ENCODE measurements at places on chromosomes 6 and 20. TPM values are rescaled to one million over a fixed set of nuclear protein-coding genes. Genes with fewer than 3 reads are reported as not detected.
A peak's percentile ranks its signal among the peaks of the same experiment; 100 is the strongest.

DNA sequence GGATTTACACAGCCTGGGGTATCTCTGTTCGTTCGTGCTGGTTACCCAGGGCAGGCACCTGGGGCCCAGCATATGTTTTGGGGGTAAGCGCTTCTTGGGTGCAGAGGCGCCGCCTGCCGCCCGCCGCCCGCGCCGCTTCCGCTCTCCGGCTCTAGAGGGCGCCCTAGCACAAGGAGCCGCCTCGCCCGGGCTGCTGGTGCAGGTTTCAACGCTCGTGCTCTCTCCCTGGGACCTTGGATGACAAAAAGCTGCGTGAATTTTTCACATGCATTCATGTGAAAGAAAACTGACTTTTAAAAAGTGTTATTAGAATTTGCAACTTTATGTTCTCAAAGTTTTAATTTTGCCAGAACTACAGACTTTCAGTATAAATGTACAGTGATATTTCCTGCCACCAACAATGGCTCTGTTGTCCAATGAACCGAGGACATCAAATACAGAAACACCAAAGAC, 32.5 kb downstream of the PRR18 start:
- peaks cover 5% of the 10 kb centered on the region for H3K4me1 ChIP-seq
- no peaks in the 10 kb centered on the region for H3K36me3 ChIP-seq
- no peak overlapping the region for H3K27ac ChIP-seq
- H3K4me3 ChIP-seq, result no peak overlapping the region
- DNase-seq, result peak; percentile 84

DNA sequence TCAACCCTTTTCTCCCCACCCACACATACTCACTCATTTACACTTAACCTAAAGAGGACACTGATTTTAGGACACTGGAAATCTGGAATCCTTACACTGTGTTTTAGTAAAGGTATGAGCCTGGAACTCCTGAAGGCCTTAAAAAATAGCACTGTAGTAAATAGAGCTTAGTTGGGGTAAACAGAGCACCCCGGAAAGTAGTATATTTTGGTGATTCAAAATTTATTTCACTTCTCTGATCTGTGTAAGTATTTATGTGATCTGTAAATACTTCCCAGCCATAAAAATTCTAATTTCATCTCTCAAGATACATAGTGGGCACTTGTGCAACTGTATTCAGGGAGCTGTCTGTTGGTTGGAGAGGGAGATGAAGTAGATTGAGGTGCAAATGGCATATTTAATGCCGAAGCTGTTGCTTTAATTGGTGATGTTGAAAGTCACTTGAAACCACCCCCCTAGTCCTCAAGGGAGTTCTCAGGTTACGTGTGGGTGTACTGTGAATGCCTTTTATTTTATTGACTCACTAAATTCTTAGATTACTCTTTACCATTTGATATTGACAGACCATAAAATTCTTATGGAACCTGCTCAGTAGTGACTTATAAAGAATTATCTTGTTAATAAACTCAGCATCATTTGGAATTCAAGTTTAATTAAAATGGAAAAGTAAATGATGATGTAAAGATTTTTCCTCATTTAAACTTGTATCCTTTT, 154.9 kb downstream of the SOX4 start:
- H3K27me3 ChIP-seq, result no peaks in the 10 kb centered on the region
- H3K27ac ChIP-seq, result no peak overlapping the region
- H3K4me1 ChIP-seq, result no peaks in the 10 kb centered on the region
- no peak for DNase-seq
- no peaks in the 10 kb centered on the region for H3K36me3 ChIP-seq

ARFRP1 gene
- 54.6 TPM for total RNA-seq

GRCh38 chr6:21992178-21992967, 304.5 kb downstream of the PRL start:
- H3K27ac ChIP-seq, result no peak overlapping the region
- peaks cover 4% of the 10 kb centered on the region for H3K27me3 ChIP-seq
- no peaks in the 10 kb centered on the region for H3K4me1 ChIP-seq
- DNase-seq, result no peak

- DNase-seq, result no peak
- no peaks in the 10 kb centered on the region for H3K27me3 ChIP-seq
- H3K27ac ChIP-seq, result no peak overlapping the region
- no peak overlapping the region for H3K4me3 ChIP-seq
- peaks cover 11% of the 10 kb centered on the region for H3K36me3 ChIP-seq
These were observed 105.5 kb downstream of the ASCC3 start for GRCh38 chr6:100775667-100776066.

PTCRA gene
- not detected for total RNA-seq

GRCh38 chr6:79385333-79385732, 150.9 kb upstream of the HMGN3 start:
- H3K4me1 ChIP-seq, result no peaks in the 10 kb centered on the region
- no peak overlapping the region for H3K4me3 ChIP-seq
- H3K36me3 ChIP-seq, result no peaks in the 10 kb centered on the region
- no peak overlapping the region for H3K27ac ChIP-seq
- H3K27me3 ChIP-seq, result peaks cover 4% of the 10 kb centered on the region

- H3K27me3 ChIP-seq, result peaks cover 77% of the 10 kb centered on the region
- no peak overlapping the region for H3K4me3 ChIP-seq
- DNase-seq, result no peak
These were observed 37.6 kb downstream of the NCR2 start for GRCh38 chr6:41372832-41373626.

RBBP8NL gene
- not detected for total RNA-seq

DNA sequence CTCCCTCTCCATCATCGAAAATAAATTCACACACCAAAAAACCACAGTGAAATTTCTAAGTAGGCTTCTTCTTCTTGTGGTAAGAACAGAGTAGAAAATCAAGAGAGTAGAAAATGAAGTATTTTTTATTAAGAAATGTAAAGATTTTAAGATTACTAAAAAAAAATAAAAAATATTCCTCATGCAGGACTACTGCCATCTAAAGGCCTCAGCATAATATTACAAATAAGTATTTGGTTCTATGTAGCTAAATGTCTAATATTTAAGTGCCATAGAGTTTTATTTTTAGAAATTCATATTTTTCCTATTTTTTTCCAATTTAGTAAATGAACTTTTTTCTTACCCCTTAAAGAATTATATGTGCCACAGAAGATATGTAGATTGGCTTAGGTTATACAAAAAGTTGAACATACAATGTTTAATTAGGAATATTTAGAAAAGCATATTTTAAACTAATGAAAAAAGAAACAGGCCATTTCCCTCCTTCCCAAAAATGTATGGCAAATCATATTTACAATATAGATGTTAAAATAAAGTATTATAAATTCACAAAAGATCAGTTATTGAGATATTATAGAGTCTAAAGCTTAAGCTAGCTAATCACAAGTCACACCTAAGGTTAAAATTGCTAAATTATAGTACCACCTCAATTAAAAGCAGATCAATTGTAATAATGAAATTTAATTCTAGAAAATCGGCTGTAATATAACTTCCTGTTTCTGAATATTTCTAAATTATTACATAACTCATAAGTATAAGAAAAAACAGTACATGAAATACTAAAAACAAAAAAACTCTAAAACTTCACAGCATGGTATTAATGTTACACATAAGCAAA, 3.5 kb upstream of the NT5DC1 start:
- no peak for DNase-seq
- H3K27me3 ChIP-seq, result no peaks in the 10 kb centered on the region
- H3K4me3 ChIP-seq, result no peak overlapping the region
- no peak overlapping the region for H3K27ac ChIP-seq

DNA sequence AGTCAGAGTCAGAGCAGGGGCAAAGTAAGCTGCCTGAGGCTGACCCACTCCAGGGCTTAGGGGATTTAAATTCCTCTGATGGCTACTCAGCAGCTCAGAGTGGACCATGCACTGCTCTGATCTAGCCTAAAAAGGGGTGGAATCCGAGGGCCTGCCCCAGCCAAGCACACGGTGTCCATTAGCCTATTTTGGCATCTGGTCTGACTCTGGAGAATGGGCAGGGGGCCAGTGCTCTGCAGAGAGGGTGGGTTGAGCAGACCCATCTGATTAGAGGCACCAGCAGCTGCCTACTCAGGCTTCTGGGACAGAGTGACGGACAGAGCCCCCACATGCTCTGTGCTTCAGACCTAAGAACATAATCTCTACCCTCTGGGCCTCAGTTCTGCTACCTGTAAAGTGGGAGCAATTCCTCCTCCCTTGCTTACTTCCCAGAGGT, 25.9 kb upstream of the TGM2 start:
- DNase-seq, result no peak
- peaks cover 6% of the 10 kb centered on the region for H3K27me3 ChIP-seq
- H3K36me3 ChIP-seq, result no peaks in the 10 kb centered on the region

GRCh38 chr20:33703498-33704137, 16.5 kb downstream of the PXMP4 start:
- no peak overlapping the region for H3K27ac ChIP-seq
- H3K4me3 ChIP-seq, result no peak overlapping the region
- no peak for DNase-seq
- H3K4me1 ChIP-seq, result no peaks in the 10 kb centered on the region

DNA sequence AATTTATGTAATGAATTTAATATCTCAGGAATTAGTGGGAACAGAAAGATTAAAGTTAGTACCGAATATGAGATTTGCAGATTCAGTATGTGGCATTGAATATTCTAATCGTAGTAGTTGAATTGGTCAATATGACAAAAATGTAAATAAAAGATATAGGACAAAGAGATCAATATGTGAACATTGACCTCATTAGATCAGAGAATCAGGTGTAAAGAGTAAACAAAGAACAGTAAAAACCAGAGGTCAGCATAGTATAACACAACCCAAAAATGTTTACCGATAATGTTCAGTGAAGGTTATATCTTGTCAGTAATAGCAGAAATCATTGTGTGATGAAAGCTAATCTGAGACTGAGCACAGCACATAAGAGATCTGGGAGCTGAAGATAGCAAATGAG, 152.0 kb downstream of the FAM83B start:
- H3K4me3 ChIP-seq, result no peak overlapping the region
- no peak overlapping the region for H3K27ac ChIP-seq
- no peak for DNase-seq
- no peaks in the 10 kb centered on the region for H3K4me1 ChIP-seq
- H3K36me3 ChIP-seq, result no peaks in the 10 kb centered on the region

FAM209B gene
- 0.93 TPM for total RNA-seq

DNA sequence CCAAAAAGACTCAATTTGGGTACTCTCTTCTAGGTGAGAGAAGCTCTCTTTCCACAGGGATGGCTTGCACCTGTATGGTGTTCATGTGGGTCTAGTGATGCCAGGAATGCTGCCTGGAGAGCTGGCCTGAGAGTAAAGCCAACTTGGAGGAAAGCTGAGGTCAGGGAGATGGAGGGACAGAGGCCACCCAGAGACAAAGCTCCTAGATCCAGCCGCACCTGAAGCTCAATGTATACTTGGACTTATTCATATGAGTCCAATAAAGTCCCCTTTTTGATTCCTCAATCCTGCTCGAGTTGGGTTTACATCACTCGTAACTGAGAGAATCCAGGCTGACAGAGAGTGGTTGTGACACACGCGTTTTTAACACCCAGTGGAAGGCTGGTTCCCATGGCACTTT, 33.8 kb downstream of the SULF2 start:
- H3K27ac ChIP-seq, result no peak overlapping the region
- no peaks in the 10 kb centered on the region for H3K36me3 ChIP-seq
- DNase-seq, result no peak
- H3K4me1 ChIP-seq, result peaks cover 11% of the 10 kb centered on the region
- H3K4me3 ChIP-seq, result no peak overlapping the region

GRCh38 chr6:168211681-168212080, 107.9 kb downstream of the DACT2 start:
- H3K27me3 ChIP-seq, result no peaks in the 10 kb centered on the region
- no peaks in the 10 kb centered on the region for H3K36me3 ChIP-seq
- no peaks in the 10 kb centered on the region for H3K4me1 ChIP-seq
- no peak overlapping the region for H3K4me3 ChIP-seq
- no peak overlapping the region for H3K27ac ChIP-seq
- DNase-seq, result no peak

SIM1 gene
- total RNA-seq, result not detected

HLA-DOB gene
- total RNA-seq, result 1.7 TPM

DNA sequence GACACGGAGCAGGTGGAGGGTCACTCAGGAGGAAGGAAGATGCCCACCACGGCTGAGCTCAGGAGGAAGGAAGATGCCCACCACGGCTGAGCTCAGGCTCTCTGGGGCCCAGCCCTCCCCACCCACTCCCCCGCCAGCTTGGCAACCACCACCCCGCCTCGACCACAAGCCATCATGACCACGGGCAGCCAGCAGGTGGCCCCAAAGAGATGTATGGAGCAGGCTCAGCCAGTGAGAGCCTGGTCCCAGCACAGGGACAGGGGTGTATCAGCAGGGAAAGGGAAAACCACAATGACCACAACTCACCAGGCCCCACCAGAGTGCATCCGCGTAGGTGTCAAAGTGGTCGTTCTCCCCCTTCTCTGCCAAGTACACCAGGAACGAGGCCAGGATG, 30.4 kb downstream of the KCNQ2 start:
- H3K36me3 ChIP-seq, result no peaks in the 10 kb centered on the region
- peak; percentile 82 for DNase-seq
- H3K27me3 ChIP-seq, result peaks cover 4% of the 10 kb centered on the region
- no peak overlapping the region for H3K4me3 ChIP-seq

ADA gene
- total RNA-seq, result 38.0 TPM

- no peak for DNase-seq
- H3K27me3 ChIP-seq, result no peaks in the 10 kb centered on the region
- no peak overlapping the region for H3K4me3 ChIP-seq
- H3K36me3 ChIP-seq, result peaks cover 10% of the 10 kb centered on the region
These were observed 50.6 kb downstream of the RNF24 start for GRCh38 chr20:3964719-3965118.

GRCh38 chr6:34792605-34793500, 970 bp downstream of the BLTP3A start:
- H3K27me3 ChIP-seq, result no peaks in the 10 kb centered on the region
- peak; percentile 49 for DNase-seq
- H3K4me1 ChIP-seq, result peaks cover 15% of the 10 kb centered on the region
- H3K27ac ChIP-seq, result peak overlapping the region; percentile 83

DNA sequence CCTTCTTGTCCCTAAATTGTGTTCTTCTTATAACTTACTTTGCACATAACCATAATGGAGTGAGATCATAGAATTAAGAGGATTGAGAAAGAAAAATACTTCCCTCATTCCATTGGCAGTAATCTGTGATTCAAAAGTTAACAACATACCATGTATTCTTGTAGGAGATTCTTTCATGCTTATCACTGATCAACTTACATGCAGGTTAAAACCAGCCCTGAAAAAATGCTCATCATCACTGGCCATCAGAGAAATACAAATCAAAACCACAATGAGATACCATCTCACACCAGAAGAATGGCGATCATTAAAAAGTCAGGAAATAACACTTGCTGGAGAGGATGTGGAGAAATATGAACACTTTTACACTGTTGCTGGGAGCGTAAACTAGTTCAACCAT, 36.5 kb upstream of the GFRAL start:
- no peak overlapping the region for H3K27ac ChIP-seq
- H3K4me3 ChIP-seq, result no peak overlapping the region
- DNase-seq, result no peak

GRCh38 chr20:62942456-62942855, 4.5 kb downstream of the GID8 start:
- H3K4me3 ChIP-seq, result no peak overlapping the region
- H3K27ac ChIP-seq, result no peak overlapping the region
- H3K27me3 ChIP-seq, result no peaks in the 10 kb centered on the region
- peaks cover 37% of the 10 kb centered on the region for H3K36me3 ChIP-seq
- DNase-seq, result no peak

SYS1 gene
- total RNA-seq, result 24.8 TPM
